C1 segment of cervical spinal cord (tissue), 14 donors: ENCODE measurements at places on chromosomes 2 and 18.

GRCh38 chr2:10320575-10320931, 17.8 kb downstream of the HPCAL1 start:
- no peak for DNase-seq

DNA sequence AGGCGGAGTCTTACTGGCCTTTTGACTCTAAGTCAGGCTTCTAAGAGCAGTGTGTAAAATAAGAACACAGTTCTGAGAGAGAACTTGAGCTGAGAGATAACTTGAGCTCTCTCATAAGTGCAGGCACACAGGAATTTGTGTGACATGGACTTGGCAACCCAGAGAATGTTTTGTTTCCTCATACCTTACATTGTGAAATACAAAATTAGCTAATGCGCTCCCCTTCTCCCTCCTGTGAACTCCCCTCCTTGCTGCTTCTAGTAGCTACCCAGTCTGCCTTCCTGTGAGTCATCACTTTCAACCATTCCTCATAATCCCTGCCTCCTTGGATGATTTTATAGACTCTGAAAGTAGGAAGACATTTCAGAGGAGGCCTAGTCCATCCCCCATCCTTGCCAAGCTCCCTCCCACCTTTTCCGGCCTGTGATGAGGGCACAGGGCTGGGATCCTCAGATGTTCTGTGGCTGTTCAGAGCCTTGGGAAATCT, 22.6 kb downstream of the FER1L5 start:
- DNase-seq, result no peak

- no peak for DNase-seq
Observed at GRCh38 chr2:120219766-120220165, 3.4 kb downstream of the TMEM185B start.

DNA sequence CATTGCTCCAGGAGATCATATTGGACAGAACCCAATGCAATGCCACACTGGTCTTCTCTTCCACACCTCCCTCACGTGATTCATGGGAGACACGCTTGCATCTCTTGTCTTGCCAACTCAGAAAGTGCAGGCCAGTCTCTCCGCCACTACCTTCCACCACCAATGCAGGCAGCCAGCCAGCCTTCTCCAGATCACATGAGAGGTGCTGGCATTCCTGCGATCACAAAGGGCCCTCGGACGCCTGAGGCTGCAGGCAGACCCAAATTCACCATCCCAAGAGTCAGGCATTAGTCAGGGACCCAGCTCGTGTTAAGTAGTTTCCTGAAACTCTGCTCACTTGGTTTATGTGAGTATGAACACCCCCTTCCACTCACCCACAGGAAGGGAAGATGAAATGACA, 437.0 kb upstream of the ETAA1 start:
- no peak for DNase-seq

GRCh38 chr18:1797235-1797634, 774.1 kb downstream of the METTL4 start:
- no peak for DNase-seq

- no peak for DNase-seq
Observed at GRCh38 chr2:229297247-229297646, 26.2 kb upstream of the PID1 start.

GRCh38 chr2:28895189-28895893, 874 bp downstream of the WDR43 start:
- DNase-seq, result no peak

GRCh38 chr2:67564076-67564475, 166.9 kb downstream of the ETAA1 start:
- no peak for DNase-seq

DNA sequence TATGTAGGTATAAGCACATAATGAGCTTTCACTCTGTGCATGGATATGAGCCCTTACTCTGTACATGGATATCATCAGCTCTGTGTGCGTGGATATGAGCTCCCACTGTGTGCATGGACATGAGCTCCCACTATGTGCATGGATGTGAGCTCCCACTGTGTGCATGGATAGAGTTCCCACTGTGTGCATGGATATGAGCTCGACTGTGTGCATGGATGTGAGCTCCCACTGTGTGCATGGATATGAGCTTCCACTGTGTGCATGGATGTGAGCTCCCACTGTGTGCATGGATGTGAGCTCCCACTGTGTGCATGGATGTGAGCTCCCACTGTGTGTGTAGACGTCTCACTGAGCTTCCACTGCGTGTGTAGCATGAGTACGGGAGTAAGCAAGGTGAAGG, 149.3 kb upstream of the ALKAL2 start:
- DNase-seq, result no peak
